ENCODE measurements at places on chromosomes 16 and 17. TPM values are rescaled to one million over a fixed set of nuclear protein-coding genes. Genes with fewer than 3 reads are reported as not detected.

- DNase-seq: peak; percentile 64
Measured at GRCh38 chr17:68763562-68763961, 162.4 kb upstream of the FAM20A start.

Gene C17orf50
- not detected for total RNA-seq

GRCh38 chr17:66422186-66422585, 119.8 kb downstream of the PRKCA start:
- peak; percentile 41 for DNase-seq

Gene ANKRD11
- total RNA-seq: 224 TPM

DNA sequence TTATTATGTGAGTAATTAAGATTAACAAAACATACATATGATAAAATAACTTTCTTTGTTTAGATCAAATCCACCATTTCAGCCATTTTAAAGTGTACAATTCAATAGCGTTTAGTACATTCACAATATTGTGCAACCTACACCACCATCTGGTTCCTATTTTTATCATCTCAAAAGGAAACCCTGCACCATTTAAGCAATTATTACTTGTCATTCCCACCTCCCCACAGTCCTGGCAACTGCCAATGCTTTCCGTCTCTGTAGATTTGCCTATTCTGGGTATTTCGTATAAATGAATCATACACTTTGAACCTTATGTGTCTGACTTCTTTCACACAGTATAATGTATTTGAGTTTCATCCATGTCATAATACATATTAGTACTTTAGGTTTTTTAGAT, 162.5 kb upstream of the CNTNAP4 start:
- DNase-seq: no peak

DNA sequence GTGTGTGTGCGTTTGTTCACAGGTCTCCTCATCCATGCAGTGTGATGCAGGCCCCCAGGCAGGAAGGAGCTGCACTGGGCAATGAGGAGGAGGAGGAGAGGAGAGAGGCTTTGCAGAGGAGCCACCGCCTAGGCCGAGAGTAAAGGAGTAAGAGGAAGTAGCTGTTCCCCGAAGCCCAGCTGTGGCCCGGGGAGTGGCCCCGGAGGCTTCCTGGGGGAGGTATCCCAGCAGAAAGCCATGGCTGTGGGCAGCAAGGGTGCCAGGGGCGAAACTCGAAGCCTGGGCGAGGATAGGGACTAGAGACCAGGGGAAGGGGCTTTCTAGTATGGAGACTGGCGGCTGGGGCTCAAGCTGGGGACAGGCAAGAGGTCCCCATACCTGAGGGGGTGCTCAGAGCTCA, 12.2 kb downstream of the C16orf95 start:
- no peak for DNase-seq

DNA sequence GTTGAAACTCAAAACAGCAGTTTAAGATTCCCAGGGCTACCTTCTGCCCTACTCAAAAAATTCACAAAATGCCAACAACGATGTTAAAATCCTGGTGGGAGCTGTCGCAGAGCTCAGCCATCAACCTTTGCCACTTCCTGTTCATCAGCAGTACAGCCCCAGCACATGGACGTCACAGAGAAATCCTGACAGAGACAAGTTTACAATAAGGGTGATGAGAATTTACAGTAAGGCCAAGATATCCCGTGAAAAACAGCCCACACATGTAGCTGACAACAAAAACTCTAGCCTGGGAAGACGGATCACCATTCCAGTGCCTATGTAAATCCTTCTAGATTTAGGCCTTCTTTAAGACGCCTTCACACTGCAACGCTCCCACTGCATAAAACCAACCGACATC, 18.8 kb downstream of the USP22 start:
- DNase-seq: no peak

GRCh38 chr17:37490638-37491614, 1.2 kb downstream of the DUSP14 start:
- peak; percentile 91 for DNase-seq

Gene CRHR1
- not detected for total RNA-seq

GRCh38 chr16:67393111-67393787, at the start of gene TPPP3:
Gene TPPP3 (minus strand): TSS chr16:67393498. CDS start chr16:67391111, 2,387 bp downstream.
- peak; percentile 32 for DNase-seq

DNA sequence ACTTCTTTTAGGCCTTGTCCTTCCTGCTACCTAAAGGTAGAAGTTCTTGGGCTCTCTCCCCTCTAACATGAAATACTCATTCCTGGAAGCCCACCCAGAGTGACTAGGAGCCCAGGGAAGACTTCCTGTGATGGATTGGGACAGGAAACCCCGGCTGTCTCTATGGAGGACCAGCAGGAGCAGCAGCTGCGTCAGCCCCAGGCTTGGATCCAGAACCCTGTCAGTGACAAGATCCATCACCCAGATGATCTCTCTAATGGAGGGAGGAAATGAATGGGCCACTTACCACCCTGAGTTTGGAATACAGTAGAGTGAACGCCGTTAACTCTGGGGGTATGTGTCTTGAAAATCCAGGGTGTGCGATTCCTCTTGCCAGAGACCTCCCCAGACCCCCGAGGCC, 195.7 kb upstream of the WSCD1 start:
- no peak for DNase-seq

DNA sequence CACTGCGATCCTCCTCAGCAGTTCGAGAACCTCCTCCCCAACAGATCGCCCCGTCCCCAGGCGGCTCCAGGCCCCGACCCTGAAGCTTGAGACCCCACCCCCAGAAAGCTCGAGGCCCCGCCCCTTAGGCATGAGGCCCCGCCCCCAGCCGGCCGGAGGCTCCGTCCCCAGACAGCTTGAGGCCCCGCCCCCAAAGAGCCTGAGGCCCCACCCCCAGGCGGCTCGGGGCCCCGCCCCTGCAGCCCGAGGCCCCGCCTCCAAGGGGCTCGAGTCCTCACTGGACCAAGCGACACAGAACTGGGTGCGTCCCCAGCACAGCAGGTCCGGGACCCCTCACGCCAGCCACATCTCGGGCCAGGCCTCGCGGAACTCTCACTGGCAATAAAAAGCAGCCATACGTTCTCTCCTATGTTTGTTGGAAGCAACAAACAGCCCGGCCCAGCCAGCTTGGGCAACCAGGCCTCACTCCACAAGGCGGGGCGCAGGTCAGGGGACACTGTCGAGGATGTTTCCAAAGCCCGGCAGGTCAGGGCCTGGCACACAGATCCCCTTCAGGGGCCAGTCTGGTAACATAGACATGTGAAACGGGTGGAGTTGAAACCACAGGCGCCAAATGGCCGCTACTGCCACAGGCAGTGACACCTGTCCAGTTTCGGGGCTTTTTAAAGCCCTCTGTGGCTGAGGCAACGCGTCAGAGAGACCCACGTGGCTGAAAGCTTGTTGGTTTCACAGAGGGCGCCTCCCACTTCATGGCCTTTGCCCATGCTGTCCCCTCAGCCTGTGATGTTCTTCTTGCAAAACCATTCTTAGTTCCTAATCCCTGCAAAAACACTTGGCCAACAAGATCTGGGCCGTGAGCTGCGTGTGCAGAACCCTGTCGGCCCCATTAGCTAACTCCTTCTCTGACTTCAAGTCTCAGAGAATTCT, 224.2 kb downstream of the PARN start:
- DNase-seq: no peak

DNA sequence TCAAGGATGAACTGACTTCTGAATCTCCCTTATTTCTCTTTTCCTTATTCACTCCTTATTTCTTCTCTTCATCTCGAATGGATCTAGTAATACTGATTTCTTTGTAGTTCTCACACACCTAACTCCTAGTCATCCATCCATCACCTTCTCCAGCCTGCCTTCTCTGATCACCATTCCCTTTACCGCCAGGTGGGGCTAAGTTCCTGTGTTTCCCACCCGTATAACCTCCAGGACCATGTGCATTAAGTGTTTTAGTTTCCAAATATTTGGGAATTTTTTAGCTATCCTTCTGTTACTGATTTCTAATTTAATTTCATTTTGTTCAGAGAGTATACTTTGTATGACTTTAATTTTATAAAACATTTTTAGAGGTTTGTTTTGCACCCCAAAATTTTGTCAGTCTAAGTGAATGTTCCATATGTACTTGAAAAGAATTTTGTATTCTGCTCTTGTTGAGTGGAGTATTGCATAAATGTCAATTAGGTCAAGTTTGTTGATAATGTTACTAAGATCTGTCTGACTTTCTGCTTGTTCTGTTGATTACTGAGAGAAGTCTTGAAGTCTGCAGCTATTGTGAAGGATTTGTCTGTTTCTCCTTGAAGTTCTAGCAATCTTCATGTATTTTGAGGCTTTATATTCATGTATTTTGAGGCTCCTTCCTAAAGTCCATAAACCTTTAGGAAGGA, 8.8 kb downstream of the BPTF start:
- DNase-seq: no peak

Gene TBX2
- total RNA-seq: 4.8 TPM

- DNase-seq: no peak
Measured at GRCh38 chr17:47254403-47254943, 846 bp downstream of the ITGB3 start.

Gene TP53TG3
- total RNA-seq: not detected

Gene PITPNM3
- total RNA-seq: 24.2 TPM

Gene HP
- not detected for total RNA-seq

- DNase-seq: no peak
Measured at GRCh38 chr17:63956296-63956920, 16.3 kb downstream of the SCN4A start.

DNA sequence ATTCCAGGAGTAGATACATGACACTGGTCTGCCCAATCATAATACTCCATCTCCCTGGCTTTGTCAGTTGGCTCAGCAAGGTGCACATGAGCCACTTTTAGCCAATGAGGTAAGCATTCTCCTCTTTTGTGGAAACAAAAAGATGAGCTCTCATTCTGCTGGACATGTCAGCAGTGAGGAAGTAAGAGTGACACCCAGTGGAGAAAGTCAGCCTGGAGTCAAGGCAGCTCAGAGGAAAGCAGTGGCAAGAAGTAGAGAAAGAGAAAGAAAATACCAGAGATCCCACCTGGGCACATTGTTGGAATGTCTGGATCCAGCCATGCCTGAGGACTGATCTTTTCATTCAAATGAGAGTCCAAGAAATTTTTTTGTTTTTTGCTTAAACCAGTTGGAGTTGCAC, 496.9 kb upstream of the C16orf82 start:
- no peak for DNase-seq

GRCh38 chr16:912322-912683, 58.5 kb downstream of the LMF1 start:
- DNase-seq: no peak

Gene TBC1D26
- not detected for total RNA-seq

Gene KRTAP4-9
- not detected for total RNA-seq

DNA sequence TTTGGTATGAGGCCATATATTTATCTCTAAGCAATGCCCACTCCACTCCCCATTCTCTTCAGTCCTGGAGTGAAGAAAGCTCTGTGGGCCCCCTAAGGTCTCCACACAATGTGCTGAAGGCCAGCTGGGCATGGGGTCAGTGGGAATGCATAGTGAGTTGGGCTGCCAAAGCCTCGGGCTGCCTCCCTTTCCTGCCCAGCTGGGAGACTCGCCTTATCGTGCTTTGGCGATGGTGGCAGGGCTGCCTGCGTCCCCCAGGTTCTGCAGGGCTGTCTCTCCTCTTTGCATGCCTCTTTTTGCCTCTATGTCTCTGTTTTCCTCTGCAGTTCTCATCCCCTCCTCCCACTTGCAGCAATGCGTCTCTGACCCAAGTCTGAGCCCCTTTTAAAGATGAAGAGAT, 116.5 kb downstream of the CYLD start:
- DNase-seq: no peak

- DNase-seq: no peak
Measured at GRCh38 chr16:71627731-71628181, 1.8 kb downstream of the MARVELD3 start.

DNA sequence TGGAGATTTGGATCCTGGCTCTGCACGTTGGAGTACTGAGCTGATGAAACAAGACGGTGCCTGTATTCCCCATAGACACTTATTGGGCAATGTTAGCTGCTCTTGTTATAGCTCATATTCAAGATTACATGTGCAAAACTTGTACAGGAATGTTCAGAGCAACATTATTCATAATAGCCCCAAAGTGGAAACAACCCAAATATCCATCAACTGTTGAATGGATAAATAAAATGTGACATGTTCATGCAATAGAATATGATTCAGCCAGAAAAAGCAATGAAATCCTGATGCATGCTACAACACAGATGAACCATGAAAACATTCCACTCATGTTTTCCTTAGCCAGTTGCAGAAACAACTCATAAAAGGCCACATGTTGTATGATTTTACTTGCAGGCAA, 5.7 kb upstream of the SDR42E1 start:
- no peak for DNase-seq

Gene HSD17B1
- 23.8 TPM for total RNA-seq

DNA sequence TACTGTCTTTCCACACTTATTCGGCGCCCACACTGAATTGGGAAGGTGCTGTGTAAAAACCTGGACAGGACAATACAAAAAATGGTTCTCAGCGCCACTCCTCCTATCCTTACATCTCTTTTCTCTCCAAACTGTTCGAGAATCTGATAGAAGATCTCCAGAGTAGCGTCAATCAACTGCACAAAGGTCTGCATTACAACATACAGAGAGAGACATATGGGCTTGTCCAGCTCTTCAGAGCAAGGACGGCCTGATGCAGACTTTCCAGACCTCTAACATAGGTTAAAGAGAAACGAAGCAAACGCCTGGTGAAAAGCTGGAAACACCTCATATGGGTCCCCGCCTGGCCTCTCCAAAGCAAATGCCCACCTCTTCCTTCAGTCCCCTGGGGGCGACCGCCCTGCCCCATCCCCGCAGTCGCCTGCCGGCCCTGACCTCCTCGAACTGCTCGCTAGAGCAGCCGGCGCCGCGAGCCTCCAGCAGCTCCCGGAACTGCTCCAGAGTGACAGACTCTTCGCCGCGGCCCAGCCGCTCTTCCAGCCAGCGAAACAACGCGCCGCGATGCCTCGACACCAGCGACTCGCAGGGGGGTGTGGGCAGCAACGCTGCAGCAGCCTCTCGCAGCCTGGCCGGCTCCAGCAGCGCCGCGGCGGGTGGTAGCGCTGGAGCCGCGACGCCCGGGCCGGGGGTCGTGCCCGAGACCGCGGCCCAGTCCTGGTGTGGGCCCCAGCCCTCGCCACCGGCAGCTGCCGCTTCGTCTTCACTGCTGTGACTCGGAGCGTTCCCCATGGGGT, 526 bp downstream of the ZZEF1 start:
- DNase-seq: no peak

DNA sequence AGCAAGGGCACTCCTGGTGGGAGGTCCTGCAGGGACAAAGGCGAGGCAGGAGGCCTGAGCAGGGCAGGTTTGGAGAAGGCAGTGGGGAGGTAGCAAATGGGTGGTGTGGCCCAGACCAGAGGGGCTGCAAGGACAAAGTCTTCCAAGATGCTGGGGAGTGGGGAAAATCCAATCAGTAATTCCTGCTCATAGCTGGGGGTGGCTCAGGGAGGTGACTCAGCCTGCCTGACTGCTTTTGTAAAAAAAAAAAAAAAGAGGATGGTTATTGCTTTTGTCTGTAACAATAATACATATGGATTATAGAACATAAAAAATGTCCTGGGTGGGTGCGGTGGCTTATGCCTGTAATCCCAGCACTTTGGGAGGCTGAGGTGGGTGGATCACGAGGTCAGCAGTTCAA, 5.2 kb downstream of the IL34 start:
- DNase-seq: peak; percentile 9

DNA sequence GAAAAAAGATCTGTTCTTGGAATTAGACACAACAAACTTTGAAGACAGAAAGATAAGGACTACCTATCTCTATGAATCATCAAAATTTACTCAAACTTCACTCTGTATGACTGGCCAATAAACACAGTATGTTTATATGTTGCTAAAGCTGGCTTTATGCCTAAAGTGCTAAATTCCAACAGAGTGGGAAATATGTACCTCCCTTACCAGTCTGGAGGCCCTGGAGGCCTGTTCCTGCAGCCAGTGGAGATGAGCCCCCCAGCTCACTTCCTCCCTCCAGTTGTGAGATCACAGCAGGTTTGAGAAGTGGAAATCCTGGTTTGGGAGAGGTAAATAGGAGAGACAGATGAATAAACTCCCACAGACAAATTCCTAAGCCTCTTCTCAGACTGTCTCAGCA, 9.0 kb downstream of the ZNF23 start:
- DNase-seq: no peak
